ENCODE measurements at places on chromosomes 11 and 22.

- DNase-seq = no peak
These were observed 16.2 kb downstream of the TESMIN start for GRCh38 chr11:68735125-68735524.

GRCh38 chr22:41524809-41525449 is 19.3 kb downstream of the POLR3H start:
- no peak for DNase-seq

GRCh38 chr22:29541845-29542244 is 11.7 kb downstream of the THOC5 start:
- DNase-seq = no peak

GRCh38 chr11:134098566-134099184 is 29.8 kb downstream of the JAM3 start:
- DNase-seq = no peak

GRCh38 chr22:36741204-36741793 is 34.6 kb downstream of the IFT27 start:
- no peak for DNase-seq

DNA sequence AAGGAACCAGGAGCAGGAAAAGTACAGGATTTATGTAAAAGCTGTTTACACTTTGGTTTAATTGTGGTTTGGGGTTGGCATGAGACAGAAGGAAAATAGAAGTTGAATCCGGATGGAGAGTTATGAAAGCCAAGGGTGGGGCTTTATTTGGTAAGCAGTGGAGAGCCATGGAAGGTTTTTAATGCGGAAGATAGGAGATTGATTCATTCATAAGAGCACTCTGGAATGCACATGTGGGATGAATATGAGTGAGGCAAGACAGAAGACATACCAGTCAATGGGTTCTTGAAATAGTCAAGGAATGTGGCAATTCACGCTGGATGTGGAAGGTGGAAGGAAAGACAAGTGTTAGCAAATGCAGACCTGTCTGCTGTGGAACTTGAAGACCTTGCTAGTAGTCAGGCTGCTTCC is 9.3 kb upstream of the GLB1L3 start:
- peak; percentile 93 for DNase-seq
